ENCODE measurements at places on chromosomes 12 and 14. TPM values are rescaled to one million over a fixed set of nuclear protein-coding genes. Genes with fewer than 3 reads are reported as not detected.

RNASE3 gene
- total RNA-seq: not detected

CCT2 gene
- 172 TPM for total RNA-seq

RFLNA gene
- total RNA-seq: 5.8 TPM

B4GALNT1 gene
- 3.3 TPM for total RNA-seq

ACAD10 gene
- 21.2 TPM for total RNA-seq

TAS2R42 gene
- not detected for total RNA-seq

NTF3 gene
- 1.6 TPM for total RNA-seq

GPR132 gene
- 1.5 TPM for total RNA-seq

FOXN4 gene
- not detected for total RNA-seq

Data from tongue (tissue), 3 donors.